ENCODE measurements at places on chromosomes 5 and 9.

DNA sequence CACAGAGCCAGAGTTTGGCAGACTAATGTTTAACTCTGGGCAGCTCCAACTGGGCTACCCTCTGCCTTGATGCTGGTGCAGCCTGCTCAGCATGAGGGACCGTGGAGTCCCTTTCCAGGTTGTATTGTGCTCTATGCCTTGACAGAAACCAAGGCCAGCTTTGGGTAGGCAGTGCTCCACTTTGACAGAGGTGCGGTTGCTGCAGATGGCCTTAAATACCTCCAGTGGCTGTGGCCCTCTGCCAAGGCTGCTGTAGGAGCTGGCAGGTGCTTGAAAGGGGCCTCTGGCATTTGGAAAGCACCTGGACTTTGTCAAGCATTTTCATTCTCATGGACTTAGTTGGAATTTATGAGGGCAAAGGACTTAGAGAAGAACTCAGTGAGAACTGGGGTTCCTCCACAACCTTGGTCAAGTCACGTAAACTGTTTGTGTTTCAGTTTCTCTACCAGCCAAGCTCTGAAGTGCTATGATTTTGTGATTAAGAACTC, 249.7 kb upstream of the ZNF462 start:
- DNase-seq: no peak

DNA sequence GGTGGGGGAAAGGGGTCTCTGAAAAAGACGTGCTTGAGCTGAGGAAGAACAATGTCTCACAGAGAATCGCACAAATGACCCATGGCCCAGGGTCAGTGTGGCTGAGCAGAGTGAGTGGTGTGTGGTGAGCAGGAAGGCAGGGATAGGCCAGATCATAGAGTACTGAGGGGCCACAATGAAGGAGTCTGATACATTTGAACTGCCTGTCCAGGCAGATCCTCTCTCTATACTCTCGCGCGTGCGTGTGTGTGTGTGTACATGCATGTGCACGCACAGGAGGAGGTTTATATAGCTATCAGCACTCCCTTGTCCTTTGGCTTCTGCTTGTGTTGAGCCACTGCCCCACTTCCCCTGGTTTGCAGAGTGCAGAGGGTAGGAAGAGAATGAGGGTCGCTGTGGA, 294.0 kb downstream of the ZNF608 start:
- no peak for DNase-seq

- no peak for DNase-seq
These were observed 124.4 kb downstream of the PLK2 start for GRCh38 chr5:58335518-58335917.

GRCh38 chr9:126299706-126300276, 26.8 kb upstream of the MVB12B start:
- DNase-seq: no peak

DNA sequence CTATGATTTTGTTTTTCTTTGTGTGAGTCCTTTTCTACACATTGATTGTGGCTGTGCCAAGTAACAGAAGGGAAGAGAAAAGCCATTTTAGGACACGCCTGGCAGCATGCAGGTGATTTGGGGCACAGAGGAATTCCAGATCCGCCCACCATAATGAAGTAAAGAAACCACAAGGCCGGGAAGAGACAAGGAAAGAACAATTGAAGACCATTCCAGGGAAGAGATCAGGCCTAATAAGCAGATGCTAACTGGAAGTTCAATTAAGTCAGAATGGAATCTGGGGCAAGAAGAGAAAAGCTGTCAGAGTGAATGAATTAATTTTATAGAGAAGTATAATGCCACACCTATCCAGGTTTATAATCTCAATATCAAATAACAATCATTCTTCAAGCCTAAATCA, 110.2 kb upstream of the ISL1 start:
- no peak for DNase-seq

- DNase-seq: no peak
These were observed 168.7 kb upstream of the RPS23 start for GRCh38 chr5:82446809-82447208.

DNA sequence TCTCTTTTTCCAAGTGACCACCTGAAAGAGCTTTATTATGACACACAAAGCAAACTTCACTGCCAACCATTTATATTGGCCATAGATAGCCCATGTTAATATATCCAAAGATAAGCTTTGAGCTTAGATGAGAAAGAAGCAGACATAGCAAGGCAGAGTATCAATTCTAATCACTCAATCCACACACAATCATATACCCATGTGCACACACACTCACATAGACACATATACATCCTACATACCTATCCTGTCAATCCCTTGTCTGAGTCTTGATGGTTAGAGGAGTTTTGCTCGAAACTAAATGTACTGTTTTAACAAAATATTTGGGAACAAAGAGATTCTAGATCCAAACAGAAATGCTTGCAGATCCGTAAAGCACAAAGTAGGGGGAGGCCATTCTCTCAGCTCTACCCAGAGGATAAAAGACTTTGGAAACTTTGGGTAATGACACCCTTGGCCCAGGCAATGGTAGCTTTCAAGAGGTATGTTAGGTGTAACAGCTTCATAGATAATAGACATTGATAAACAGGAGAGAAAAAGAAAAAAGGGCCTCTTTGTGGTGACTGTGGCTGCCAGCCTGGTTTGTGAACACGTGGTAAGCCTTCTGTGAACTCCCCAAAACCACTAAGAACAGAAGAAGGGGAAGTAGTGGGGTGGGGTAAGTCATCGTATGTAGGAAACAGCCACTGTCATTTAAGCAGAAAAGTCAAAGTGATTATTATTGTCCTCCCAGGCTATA, 121.6 kb downstream of the TLR4 start:
- DNase-seq: no peak

- DNase-seq: no peak
These were observed 116.7 kb downstream of the WDR70 start for GRCh38 chr5:37495668-37496347.

DNA sequence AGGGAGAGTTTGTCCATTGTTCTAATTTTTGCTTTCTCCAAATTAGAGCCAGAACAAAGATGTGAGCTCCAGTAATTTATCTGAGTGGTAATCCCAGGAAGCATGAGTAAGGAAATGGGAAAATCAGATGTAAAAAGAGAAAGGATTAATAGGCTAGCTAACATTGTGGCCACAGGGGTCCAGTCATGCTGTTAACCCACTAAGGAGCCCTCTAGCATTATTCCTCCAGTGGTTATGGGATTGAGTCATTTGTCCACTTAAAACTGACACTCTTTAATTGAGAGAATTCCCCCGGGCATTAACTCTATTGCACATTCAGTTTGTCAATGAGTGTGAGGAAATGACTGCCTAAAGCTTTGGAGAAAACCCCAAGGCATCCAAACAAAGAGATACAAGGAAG, 700.3 kb upstream of the TYRP1 start:
- DNase-seq: no peak

DNA sequence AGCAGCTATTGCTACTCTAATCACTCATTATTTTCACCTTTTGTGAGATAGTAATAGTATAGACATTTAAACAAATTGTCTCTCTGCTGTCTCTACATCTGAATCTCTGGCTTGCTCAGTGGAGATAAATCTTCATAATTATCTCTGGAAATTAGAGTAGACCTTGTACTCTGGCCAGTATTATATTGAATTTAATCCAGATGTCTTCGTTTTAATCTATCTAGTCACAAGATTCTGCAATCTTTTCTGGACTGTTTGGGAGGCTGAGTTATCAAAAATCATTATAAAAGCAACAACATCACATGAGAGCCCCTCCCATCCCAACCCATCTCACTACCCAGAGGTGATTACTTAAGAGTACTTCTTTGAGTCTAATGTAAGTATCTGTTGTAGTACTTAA, 19.0 kb downstream of the ARHGAP26 start:
- no peak for DNase-seq

DNA sequence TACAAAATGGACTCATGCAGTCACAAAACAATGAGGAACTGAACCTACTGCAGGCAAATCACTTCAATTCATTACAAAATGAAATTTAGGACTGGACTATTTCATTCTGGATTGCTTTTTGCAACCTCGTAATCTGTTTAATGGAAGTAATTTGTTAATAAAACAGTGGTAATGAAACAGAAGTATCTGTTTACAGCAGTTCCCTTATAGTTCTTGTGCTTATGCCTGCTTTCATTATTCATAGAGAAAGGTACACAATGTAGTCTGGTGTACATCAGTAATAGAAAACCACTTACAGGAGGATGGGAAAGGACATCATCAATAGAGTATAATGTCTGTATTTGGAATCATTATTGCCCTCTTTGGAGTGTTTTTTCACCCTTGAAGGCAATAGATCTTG, 389.2 kb upstream of the NUDT12 start:
- no peak for DNase-seq

- DNase-seq: no peak
These were observed 145.4 kb upstream of the MTAP start for GRCh38 chr9:21656776-21657674.

DNA sequence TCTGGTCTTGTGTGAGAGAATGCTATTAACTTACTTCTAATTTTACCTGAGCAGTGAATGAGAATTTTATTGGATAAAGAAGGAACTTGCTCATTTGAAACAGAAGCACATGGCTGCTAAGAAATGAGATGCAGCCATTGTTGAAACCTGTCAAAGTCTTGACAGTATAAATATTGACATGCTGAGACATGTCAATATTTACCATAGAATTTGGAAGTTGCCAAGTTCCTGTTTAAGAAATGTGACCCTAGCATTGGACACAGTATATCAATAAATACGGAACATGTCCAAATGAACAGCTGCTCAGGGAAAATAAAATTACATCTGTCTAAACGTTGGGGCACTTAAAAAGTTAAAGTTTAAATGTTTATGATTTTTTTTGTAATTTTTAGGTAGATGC, 7.8 kb downstream of the XRCC4 start:
- no peak for DNase-seq

DNA sequence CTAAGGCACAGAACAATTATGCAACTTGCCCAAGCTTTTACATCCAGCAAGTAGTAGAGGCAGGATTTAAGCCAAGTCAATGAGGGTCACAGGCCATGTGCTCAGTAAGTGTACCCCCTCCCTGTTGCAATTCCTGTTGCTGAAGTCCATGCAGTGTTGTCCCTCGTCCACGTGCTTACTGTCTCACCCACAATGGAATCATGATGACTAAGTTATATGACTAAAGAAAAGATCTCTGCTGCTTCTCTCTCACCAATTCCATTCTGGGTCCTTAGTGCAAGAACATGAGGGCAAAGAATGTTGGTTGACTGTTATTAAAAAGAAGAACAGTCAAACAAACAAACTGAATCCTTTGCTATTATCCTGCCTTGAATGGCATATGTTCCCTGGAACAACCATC, 233.6 kb upstream of the SLC24A2 start:
- no peak for DNase-seq

DNA sequence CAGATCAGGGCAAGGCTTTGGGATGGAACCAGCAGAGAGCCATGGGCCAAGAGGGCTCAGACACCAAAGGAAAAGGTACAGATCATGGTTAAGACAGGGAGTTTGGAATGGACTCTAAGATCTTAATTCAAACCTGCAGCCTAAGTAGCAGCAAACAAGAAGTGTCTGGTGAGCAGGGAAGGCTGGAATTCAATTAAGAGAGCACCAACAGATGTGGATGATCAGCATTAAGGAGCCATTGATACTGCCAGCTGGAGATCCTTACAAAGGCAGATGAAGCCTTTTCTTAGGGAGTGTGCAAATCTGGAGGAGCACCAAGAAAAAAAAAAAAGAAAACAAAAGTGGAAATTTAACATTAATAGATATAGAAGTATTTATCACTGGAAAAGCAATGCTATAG, 516.8 kb downstream of the RASEF start:
- no peak for DNase-seq

GRCh38 chr9:113614843-113615648, 151.5 kb downstream of the RGS3 start:
- peak; percentile 46 for DNase-seq

DNA sequence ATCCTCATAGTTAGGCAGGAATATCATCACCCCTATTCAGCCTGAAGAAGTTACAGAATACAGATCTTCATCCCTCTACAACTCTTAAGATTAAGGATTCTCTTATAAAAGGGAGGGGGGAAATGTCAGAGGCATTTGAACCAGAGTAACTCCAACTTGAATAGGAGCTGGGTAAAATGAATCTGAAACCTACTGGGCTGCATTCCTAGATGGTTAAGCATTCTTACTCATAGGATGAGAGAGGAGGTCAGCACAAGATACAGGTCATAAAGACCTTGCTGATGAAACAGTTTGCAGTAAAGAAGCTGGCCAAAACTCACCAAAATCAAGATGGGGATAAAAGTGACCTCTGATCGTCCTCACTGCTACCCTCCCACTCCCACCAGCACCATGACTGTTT, 14.4 kb downstream of the FREM1 start:
- no peak for DNase-seq

- DNase-seq: peak; percentile 95
These were observed 2.5 kb upstream of the ZNF608 start for GRCh38 chr5:124748687-124749594.

DNA sequence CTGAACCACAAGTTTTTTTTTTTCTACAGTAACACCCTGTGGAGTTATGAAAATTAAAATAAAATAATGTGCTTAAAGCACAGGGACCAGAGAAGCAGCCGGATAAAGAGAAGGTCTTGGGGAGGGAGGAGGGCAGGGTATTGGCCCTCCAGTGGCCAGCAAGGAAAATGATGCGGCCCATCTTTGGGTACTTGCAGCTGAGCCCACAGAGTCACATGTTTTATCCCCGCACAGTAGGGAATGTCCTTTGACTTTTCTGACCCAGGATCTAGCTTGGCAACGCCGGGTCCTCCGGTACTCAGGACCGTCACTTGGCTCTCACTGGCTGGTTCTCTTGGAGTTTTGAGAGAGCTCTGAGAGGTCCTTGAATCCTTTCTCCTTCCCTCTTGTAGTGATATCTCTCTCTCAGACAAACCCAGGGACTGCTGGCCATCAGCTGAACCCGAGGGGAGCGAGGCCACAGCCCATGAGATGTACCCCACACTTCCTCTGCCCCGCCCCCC, 35.3 kb upstream of the HSPA9 start:
- no peak for DNase-seq

DNA sequence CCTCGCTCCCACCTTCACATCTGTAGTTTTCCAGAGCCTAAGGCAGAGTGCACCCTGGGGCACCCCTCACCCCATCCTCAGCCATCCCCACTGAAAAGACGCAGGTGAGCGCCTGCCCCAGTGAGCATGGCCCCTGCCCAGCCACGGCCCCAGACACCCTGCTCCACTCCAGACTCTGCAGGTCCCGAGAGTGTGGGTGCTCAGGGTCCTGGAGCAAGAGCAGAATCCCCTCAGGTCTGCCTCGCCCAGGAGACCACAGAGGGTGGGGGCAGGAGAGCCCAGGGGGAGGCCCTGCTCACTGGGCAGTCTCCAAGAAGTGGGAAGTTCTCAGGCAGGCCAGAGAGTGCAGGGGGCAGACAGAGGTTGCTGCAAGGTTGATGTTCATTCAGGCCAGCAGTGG, 158.6 kb upstream of the PPP1R26 start:
- no peak for DNase-seq

GRCh38 chr5:76766746-76767145, 50.8 kb downstream of the F2R start:
- DNase-seq: no peak

DNA sequence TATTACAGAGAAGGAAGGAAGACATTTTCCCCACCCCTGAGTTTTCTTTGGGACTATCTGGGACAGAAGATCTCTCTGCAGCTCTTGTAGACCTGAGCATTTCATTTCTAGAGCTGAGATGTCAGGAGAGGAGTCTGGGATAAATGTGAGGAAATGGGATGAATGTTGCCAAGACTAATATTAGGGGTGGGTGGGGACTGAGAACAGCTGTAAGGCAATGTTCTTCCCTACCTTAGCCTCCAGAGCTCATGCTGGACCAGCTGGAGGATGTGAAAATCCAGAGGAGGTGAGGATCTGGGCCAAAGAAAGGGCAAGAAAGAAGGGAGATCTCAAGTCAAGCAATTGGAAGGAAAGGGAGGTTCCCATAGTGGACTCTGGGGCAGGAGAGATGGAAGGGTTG, 23.1 kb upstream of the FOXD1 start:
- no peak for DNase-seq

All from SJCRH30 (cell line).